ENCODE measurements at places on chromosomes 6 and 20.

- DNase-seq: no peak
These were observed 766 bp downstream of the OLIG3 start for GRCh38 chr6:137493218-137494038.

- no peak for DNase-seq
These were observed 32.4 kb downstream of the UBD start for GRCh38 chr6:29527126-29527525.

DNA sequence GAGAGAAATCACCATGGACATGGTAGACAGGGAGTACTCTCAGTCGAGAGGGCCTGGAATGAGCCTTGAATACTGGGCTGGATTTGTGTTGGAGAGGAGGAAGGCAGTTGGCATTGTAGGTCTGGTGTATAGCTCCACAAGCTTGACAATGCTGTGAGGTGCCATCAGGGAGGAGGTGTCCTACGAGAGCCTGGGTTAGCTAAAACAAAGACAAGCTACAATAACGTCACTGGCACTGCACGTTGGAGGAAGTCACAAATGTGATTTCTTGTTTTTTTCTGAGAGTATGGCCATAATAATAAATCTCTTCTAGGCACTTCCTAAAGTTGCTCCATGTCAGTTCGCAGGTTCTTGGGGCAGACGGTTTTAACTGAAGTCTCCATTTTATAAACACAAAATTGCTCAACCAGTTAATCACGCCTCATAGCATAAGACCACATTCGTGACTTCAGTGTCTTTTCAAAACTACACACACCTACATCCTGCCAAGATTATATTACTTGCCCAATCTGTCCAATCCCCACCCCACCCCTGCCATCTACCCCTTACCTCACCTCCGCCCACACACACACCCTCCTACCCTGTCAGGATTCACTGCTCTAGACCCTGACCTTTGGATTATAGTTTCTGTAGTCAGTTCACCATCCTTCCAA is 4.4 kb upstream of the HLA-DMB start:
- DNase-seq: peak; percentile 37

- no peak for DNase-seq
These were observed 9.4 kb upstream of the BIRC7 start for GRCh38 chr20:63226042-63226943.

DNA sequence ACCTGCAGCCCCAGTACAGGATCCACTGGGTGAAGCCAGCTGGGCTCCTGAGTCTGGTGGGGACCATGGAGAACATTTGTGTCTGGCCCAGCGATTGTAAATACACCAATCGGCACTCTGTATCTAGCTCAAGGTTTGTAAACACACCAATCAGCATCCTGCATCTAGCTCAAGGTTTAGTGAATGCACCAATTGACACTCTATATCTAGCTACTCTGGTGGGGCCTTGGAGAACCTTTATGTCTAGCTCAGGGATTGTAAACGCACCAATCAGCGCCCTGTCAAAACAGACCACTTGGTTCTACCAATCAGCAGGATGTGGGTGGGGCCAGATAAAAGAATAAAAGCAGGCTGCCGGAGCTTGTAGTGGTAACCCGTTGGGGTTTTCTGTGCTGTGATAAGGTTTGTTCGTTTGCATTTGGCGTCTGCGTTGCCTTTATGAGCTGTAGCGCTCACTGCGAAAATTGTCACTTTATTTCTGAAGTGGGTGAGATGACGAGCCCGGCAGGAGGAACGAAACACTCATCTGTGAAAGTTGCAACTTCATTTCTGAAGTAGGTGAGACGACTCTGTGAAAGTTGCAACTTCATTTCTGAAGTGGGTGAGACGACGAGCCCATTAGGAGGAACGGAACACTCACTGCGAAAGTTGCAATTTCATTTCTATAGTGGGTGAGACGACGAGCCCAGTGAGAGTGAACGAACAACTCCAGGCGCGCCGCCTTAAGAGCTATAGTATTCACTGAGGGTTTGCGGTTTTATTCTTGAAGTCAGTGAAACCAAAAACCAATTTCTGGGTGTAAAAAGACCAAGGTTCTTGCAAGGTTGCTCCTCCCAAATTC is 31.1 kb downstream of the SERPINB6 start:
- DNase-seq: peak; percentile 73

- DNase-seq: no peak
These were observed 5.8 kb downstream of the FANCE start for GRCh38 chr6:35457907-35458306.

GRCh38 chr20:34946661-34947060 is 8.9 kb downstream of the GSS start:
- no peak for DNase-seq

- DNase-seq: peak; percentile 18
These were observed 76.4 kb upstream of the RNF24 start for GRCh38 chr20:4091490-4092479.

GRCh38 chr6:129751384-129751783 is 41.4 kb upstream of the ARHGAP18 start:
- DNase-seq: no peak

GRCh38 chr6:7249946-7250643 is 62.9 kb downstream of the SSR1 start:
- DNase-seq: no peak

GRCh38 chr6:80003826-80004172 is 650 bp upstream of the TTK start:
- no peak for DNase-seq

- DNase-seq: no peak
These were observed 38.4 kb downstream of the ALDH8A1 start for GRCh38 chr6:134911547-134911946.

GRCh38 chr6:3799719-3800118 is 48.2 kb upstream of the PXDC1 start:
- no peak for DNase-seq

GRCh38 chr20:47667531-47668312 is 117.6 kb downstream of the SULF2 start:
- no peak for DNase-seq

- DNase-seq: no peak
These were observed 5.4 kb upstream of the KCNQ5 start for GRCh38 chr6:72616406-72617015.

DNA sequence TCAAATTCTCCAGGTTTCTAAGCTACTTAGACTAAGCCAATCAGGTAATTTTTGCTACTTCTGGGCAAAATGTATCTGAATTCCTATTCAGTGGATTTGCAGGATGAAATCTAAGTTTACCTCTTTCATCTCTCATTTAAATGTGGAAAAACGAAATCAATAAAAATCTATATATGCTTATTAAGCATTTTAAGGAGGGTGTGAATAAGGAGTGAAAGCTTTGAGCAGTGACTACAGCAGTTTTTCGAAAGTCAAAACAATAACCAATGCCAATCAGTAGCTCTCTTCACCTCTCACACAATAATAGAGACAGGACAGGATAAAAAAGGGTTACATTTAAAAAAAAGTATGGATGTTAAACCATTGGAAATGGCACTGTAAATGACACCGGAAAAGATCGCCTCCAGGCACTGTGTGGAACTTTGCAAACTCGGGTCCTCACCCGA is 476 bp upstream of the BCKDHB start:
- DNase-seq: no peak

DNA sequence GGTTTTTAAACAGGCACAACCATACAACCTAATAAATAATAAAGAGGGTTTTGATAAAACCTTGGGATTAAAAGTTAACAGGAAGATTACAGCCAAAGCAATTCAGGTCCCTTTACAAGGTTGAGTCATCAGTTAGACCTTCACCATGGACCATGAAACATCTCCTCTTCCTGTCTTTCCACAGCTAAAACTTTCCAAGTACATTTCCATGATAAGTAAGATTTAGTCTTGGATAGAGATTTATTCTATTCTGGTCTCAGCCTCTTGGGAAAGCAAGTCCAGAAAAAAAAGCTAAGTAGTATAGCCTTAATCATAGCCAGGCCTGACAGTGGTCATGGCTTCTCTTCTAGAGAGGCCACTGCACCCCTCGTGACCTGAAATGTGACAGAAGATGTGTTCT is 2.9 kb upstream of the PRSS35 start:
- no peak for DNase-seq

GRCh38 chr6:118859517-118860064 is 34.4 kb upstream of the ASF1A start:
- DNase-seq: no peak

All from T-helper 1 cell (primary cell).